ENCODE measurements at places on chromosomes 7 and 10.

- H3K36me3 ChIP-seq = no peaks in the 10 kb centered on the region
- no peak overlapping the region for H3K27ac ChIP-seq
- H3K4me1 ChIP-seq = no peaks in the 10 kb centered on the region
- no peaks in the 10 kb centered on the region for H3K27me3 ChIP-seq
- no peak for DNase-seq
- no peak overlapping the region for H3K4me3 ChIP-seq
Observed at GRCh38 chr7:43850348-43851116, 18.8 kb downstream of the MRPS24 start.

DNA sequence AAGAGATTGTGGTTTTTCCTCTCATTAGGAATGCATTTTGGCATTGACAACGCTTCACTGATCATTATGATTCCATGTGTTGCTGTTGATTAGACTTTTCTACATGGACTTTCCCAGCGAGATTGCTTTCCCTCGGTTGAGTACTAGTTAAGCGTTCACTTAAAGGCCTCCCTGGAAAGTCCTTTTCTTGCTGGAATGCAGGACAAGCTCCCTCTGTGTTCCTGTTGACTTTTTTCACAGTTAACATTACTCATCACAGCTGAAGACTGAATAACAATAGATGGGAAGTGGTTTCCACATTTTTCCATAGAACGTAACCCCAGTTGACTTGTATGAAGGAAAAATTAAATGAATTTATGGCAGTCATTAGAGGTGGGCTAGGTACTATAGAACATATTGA is 2.6 kb upstream of the CAV1 start:
- peak; percentile 91 for DNase-seq
- H3K4me1 ChIP-seq = peaks cover 68% of the 10 kb centered on the region
- H3K36me3 ChIP-seq = peaks cover 11% of the 10 kb centered on the region
- H3K27ac ChIP-seq = peak overlapping the region; percentile 100
- H3K4me3 ChIP-seq = no peak overlapping the region
- H3K27me3 ChIP-seq = no peaks in the 10 kb centered on the region

DNA sequence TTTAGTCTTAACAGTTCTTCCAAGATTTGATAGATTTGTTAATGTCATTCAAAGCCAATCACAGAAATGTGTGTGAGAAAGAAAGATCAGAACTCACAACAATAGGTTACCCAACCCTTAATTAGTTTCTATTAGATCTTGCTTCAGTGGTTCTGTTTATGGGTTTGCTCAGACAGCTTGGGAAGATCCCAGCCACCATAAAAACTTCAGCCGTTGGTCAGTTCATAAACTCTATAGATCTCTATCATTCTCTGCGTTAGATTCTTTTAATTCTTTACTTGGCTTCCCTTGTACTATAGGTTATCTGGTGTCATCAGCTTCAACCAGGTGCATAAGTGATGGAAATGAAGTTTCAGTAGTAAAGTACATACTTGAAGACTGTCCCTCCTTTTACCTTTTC is 54.4 kb downstream of the ZNF277 start:
- no peak overlapping the region for H3K4me3 ChIP-seq
- H3K27ac ChIP-seq = no peak overlapping the region
- peaks cover 23% of the 10 kb centered on the region for H3K4me1 ChIP-seq
- DNase-seq = no peak
- no peaks in the 10 kb centered on the region for H3K36me3 ChIP-seq

DNA sequence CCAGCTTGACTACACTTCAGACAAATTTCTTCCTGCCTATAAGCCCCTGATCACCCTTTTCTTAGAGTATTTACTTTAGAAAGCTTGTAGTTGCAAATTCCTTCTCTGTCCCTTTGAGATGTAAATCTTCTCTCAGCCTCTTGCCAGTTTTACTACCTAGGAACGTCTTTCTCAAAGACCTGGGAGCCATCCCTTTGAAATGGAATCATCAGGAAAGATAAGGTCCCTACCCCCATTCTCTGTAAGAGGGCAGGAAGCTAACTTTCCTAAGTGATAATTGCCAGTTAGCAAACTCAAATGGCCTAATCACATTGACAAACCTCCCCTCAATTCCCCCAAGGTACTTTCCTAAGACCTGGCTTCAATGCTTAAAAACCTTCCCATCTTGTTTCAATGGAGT is 304.5 kb downstream of the MDFIC start:
- H3K4me1 ChIP-seq = peaks cover 15% of the 10 kb centered on the region
- H3K4me3 ChIP-seq = no peak overlapping the region
- no peak overlapping the region for H3K27ac ChIP-seq
- no peaks in the 10 kb centered on the region for H3K27me3 ChIP-seq
- no peak for DNase-seq
- no peaks in the 10 kb centered on the region for H3K36me3 ChIP-seq

DNA sequence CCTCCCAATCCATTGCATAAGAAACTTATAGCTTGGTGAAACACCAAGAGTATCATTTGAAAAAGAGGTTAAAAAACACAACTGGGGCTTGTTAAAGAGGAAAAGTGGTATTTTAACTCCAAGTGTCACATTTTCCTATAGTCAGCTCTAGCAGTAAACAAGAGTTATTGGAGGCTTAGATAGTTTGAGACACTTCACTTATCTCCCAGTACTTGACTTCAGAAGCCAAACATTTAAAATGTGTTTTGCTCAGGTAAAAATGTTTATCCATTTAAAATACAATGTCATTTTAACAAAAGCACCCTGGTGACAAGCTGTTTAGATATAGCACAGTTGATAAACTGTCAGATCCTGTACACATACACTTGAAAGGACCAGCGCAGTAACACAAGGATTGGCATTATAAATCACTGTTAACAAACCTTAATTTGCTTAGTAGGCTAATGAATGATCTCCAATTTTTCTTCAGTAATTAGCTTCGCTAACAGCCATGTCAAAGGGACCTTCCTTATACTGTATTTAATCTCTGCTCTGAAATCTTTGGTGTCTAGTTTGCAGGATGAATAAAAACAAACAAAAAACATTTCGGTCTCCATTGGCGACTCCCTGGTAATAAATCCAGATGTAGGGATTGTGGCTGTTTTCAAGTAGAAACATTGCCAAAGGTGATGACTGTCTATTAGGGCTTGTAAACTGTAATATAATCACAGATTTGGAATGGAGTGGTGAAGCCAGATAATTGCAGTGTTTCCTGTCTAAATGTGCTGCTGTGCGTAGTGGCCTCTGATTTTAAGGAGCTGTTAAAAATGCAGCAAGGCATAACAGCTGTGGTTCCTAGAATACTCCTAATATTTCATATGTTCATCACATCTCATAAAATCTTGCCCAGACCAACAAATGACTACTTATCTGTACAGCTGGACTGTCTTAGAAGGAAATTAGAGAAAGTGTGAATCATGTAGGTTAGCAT is 545.1 kb downstream of the AUTS2 start:
- DNase-seq = peak; percentile 72
- peaks cover 12% of the 10 kb centered on the region for H3K4me1 ChIP-seq
- no peak overlapping the region for H3K4me3 ChIP-seq
- H3K36me3 ChIP-seq = no peaks in the 10 kb centered on the region
- no peaks in the 10 kb centered on the region for H3K27me3 ChIP-seq
- no peak overlapping the region for H3K27ac ChIP-seq

GRCh38 chr10:22593026-22593425 is 121.4 kb downstream of the PIP4K2A start:
- H3K4me3 ChIP-seq = no peak overlapping the region
- H3K27me3 ChIP-seq = no peaks in the 10 kb centered on the region
- H3K36me3 ChIP-seq = no peaks in the 10 kb centered on the region
- DNase-seq = no peak
- peaks cover 28% of the 10 kb centered on the region for H3K4me1 ChIP-seq

Data from A673 (cell line).